Activated naive CD8-positive, alpha-beta T cell treated with anti-CD3 and anti-CD28 coated beads, Interleukin-2, amount 10 ng/mL, durations not matched to agents 7 days and 5 days (primary cell): ENCODE measurements at places on chromosomes 6 and 20.

DNA sequence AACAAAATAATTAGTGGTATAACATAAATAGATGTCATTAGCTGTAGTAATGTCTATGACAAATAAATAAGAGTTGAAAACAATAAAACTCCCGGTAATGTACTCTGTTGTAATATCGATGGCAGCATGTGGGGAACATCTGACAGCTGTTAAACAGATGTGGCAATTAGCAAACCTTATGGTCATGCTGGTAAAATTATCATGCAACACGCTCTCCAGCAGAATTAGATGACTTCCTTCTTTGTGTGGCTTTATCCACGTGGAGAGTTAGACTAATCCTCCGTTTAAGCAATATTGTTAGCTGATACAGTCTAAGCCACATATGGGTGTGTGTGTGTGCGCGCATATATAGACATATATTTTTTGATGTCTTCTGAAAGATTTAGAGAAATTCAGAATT is 77.7 kb upstream of the ZFP64 start:
- no peak for DNase-seq

GRCh38 chr6:89357390-89357789 is 4.9 kb upstream of the UBE2J1 start:
- DNase-seq = no peak

DNA sequence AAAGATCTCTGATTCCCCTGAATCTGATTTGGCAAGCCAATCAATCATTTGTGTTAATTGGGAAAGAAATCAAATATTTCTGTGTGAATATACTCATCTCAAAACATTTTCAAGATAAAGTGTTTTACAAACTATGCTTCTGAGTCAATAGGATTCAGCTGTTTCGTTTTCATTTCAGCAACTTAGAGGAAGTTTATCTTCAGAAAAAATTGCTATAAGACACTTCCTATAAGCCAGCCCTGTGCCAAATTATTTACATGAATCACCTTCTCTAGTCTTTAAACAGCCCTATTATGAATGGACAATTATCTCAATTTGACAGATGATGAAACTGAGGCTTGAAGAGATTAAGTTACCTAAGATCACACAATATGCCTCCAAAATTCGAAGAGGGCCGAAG is 10.9 kb downstream of the DEFB129 start:
- no peak for DNase-seq

DNA sequence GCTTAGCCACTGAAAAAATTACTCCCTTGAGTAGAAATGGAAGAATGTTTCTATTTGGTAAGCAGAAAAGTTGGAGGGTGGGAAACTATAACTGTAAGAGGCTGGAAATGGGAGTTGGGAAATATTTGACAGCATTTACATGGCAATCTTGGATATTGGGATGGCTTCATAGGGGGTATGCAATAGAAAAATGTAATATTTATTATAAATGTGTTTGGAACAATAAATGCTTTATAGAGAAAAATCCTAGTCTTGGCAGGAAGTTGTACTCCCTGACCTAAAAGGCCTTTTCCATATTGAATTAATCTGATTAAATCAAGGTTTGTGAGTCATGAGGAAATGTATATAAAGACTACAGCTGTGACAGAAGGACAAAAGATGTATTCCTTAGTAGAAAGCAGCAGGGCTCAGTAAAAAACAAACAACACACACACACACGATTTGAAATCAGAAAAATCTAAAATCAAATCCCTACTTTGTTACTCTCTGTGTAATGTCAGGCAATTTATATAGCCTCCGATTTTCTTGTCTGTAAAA is 272.3 kb downstream of the CD109 start:
- no peak for DNase-seq

DNA sequence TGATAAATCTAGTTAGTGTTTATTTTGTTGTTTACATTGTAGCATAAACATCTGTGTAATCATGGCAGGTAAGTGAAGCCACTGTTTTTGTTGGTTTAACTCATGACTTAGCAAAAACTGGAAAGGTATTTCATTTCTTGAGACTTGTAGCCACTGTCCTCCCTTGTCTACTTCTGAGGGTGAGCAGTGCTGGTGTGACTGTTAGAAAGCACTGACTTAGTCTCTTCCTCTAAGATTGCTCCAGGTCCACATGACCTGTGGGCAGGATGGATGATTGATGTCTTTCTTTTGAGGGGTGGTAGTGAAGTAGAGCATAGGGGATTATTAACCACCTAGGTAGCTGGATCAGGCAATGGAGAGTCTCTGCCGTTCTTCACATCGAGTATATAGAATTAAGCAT is 203.8 kb downstream of the ARID1B start:
- DNase-seq = no peak

DNA sequence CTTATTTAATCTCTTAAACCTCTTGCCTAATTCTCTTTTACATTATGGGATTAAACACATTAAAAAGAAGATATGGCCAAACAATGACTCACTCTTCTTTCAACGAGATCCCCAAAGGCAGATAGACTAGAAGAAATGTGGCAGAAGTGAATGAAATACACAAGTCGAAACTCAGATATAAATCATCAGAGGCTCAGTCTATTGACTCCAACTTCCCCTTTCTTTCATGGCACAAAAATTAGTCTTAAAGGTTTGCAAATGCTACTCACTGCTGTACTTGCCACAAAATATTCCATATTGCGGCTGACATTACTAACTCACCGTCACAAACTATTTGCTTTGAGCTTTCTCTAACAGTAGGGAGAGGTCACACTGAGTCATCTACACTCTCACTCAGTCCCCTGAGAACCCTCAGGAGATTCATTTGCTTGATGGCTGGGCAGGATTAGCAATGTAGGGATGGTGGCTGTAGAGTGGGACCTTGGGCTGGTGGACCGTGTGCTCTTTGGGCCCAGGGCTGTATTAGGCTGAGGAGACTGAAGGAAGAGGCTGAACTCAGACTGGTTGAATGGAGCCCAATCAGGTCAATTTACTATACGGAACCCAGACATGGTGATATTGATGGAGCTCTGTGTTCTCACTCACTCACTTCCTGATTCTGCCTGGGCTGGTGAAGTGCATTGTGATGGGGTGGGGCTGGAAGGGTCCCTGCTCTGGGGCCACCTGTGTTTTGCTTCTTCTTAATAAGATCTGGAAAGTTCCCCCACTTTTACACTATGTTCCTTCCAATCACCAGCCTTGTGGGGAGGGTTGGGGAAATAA is 42.8 kb upstream of the UBR2 start:
- DNase-seq = no peak

GRCh38 chr6:41509580-41509979 is 36.6 kb upstream of the FOXP4 start:
- DNase-seq = no peak

DNA sequence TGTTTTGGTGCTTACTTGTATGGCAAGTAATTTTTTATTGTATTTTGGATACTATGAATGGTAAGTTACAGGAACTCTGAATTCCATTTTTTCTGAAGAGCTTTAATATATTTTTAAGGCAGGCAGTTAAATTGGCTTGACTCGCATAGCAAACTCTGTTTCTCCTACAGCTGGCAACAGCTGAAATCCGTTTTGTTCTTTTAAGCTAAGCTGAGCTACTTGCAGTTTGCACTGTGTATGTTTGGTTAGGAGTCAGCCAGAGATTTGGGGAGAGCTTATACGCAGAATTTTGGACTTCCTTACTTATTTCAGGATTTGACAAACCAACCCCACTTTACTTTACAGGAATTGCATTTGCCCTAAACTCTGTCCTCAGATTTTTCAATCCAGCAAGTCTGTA is 179.1 kb downstream of the COL19A1 start:
- no peak for DNase-seq
